ENCODE measurements at places on chromosomes 11 and 22. TPM values are rescaled to one million over a fixed set of nuclear protein-coding genes. Genes with fewer than 3 reads are reported as not detected.

The APOL1 gene
- 5.2 TPM for total RNA-seq

- no peak for DNase-seq
- no peak overlapping the region for H3K4me3 ChIP-seq
- no peaks in the 10 kb centered on the region for H3K36me3 ChIP-seq
- H3K27ac ChIP-seq, result no peak overlapping the region
Measured at GRCh38 chr11:7437696-7438095, 47.6 kb upstream of the OLFML1 start.

GRCh38 chr11:114192841-114193389, 103.3 kb upstream of the NNMT start:
- peaks cover 42% of the 10 kb centered on the region for H3K4me1 ChIP-seq
- DNase-seq, result no peak
- no peak overlapping the region for H3K27ac ChIP-seq
- no peaks in the 10 kb centered on the region for H3K27me3 ChIP-seq
- peaks cover 48% of the 10 kb centered on the region for H3K36me3 ChIP-seq
- no peak overlapping the region for H3K4me3 ChIP-seq

- no peaks in the 10 kb centered on the region for H3K36me3 ChIP-seq
- no peaks in the 10 kb centered on the region for H3K27me3 ChIP-seq
- H3K4me3 ChIP-seq, result no peak overlapping the region
- DNase-seq, result no peak
- H3K4me1 ChIP-seq, result no peaks in the 10 kb centered on the region
Measured at GRCh38 chr11:82703796-82704195, 29.9 kb downstream of the FAM181B start.

DNA sequence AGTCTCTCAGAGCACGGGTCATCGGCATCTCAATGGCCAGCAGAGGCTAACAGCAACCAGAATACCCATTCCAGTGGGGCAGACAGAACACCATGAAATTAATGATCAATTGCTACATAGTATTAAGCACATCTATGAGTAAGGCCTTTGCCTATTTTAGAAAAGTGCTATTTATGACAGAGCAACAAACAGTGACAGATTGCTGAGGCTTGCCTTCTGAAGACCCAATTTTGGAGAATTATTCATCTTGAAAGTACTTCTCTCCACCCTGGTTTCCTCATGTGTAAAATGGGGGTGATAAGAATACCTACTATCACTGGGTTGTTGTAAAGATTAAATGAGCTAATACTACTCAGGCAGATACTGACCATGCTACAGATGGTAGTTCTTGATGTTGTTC, 232.7 kb downstream of the TENM4 start:
- H3K4me1 ChIP-seq, result no peaks in the 10 kb centered on the region
- H3K27ac ChIP-seq, result no peak overlapping the region
- DNase-seq, result no peak
- no peak overlapping the region for H3K4me3 ChIP-seq

DNA sequence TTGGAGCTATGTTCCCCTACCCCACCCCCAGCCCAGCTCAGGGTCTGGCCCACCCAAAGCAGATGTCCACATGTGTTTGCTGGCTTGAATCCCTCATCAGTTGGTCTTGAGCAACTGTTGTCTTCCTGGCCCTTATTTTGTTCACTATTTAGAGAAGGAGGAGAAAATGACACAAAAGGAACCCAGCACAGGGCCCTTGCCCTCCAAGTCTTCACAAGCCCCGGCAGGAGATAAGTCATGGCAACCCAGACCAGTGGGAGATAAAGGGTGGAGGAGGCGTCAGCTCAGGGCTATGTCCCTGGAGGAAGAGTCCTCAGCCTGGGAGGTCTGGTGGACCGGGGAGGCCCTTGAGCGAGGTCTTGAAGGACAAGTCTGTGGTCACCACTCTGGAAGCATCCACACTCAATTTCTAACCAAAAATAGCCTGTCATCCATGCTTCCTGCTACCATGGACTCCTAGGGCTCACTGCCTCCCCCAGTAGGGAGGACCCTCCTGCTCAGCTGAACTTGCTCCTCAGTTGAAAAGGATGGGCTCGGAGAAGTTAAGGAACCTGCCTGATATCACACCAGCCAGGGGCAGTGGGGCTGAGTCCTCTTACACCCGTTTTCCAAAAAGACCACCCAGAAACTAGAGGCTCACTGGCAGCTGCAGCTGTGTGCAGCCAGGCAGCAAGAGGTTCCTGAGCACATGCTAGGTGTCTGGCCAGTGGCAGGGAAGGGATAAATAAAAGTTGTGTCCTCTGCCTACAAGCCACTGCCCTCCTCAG, 1.8 kb upstream of the RAB3IL1 start:
- H3K27ac ChIP-seq, result no peak overlapping the region
- no peak for DNase-seq

DNA sequence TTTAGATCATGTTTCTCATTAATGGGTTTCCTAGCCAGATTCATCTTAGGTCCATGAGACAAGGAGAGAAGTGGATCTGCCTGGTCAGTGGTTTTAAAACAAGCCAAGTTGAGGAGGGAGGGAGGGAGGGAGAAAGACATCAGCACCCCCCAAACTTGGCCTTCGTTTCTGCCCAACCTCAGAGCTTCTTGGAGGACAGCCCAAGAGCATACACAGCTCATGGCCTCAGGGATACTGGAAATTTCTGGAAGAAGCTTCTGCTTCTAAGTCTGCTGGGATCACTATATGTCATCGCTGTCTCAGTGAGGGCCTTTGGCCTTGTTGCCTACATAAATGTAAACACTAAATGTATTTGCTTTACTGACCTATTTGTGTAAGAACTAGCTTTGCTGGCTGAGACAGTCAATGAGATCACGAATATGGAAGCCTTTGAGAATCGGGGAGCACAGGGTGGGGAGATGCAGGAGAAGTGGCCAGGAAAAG, 375.1 kb downstream of the BUD13 start:
- no peaks in the 10 kb centered on the region for H3K36me3 ChIP-seq
- DNase-seq, result peak; percentile 88
- no peak overlapping the region for H3K4me3 ChIP-seq
- H3K27me3 ChIP-seq, result no peaks in the 10 kb centered on the region
- no peak overlapping the region for H3K27ac ChIP-seq

- H3K4me3 ChIP-seq, result no peak overlapping the region
- no peaks in the 10 kb centered on the region for H3K27me3 ChIP-seq
Measured at GRCh38 chr11:74023276-74023675, 14.4 kb upstream of the UCP3 start.

The IFITM10 gene
- not detected for total RNA-seq

The OR51L1 gene
- not detected for total RNA-seq

DNA sequence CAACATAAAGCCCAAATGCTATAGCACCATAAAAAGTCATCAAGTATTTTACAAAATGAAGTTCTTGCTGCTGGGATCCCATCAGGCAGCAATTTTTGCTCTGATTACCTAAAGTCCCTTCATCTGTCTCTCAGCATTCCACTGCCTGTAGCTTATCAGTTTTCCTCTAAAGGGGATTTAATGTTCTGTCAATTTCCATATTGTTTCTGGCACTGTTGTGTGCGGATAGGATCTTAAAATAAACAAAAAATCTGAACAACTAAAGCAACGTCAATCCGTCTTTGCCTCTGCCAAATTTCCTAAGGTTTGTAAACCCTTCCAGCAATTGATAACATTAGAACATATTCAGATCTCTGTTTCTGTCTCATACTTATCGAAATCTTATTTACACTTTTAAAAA, 1126.3 kb upstream of the RAG2 start:
- no peak overlapping the region for H3K4me3 ChIP-seq
- DNase-seq, result no peak
- no peak overlapping the region for H3K27ac ChIP-seq
- no peaks in the 10 kb centered on the region for H3K27me3 ChIP-seq
- H3K36me3 ChIP-seq, result no peaks in the 10 kb centered on the region

DNA sequence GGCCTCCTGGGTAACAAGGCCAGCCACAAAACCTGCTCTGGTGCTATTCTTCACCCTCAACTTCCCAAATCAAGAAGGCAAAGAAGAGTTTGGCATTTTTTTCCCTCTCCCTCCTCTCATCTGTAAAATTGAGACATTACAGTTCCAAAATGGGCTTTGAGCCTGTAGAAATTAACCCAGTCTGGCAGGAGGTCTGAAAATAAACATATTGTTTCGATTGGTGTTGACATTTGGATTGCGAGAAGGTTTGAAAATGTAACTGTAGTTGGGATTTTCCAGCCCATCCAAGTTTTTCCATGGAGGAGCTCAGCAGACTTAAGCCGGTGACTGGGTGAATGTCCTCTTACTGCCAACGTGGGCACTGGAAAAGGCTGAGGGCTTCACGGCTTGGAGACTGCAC, 35.0 kb upstream of the ALX4 start:
- no peak overlapping the region for H3K4me3 ChIP-seq
- H3K27me3 ChIP-seq, result peaks cover 11% of the 10 kb centered on the region
- DNase-seq, result no peak
- H3K36me3 ChIP-seq, result no peaks in the 10 kb centered on the region
- no peak overlapping the region for H3K27ac ChIP-seq

The KCNA4 gene
- not detected for total RNA-seq

DNA sequence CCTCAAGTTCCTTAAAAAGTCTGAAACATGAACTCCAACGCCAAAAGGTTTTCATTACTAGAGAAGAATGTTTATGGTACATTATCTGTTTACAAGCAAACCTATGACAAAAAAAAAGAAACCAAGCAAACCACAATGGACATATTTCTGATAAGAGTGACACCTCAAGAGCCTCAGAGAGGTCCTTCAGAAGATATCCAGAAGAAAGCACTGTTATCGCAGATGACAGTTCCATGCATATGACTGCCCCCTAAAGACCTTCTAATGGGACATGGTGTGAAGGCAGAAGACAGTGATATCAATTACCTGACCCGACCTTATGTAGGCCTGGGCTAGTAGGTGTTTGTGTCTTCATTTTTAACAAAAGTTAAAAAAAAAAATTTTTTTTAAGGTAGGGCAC, 3.1 kb downstream of the HDHD5 start:
- H3K36me3 ChIP-seq, result no peaks in the 10 kb centered on the region
- DNase-seq, result no peak
- peaks cover 74% of the 10 kb centered on the region for H3K4me1 ChIP-seq
- no peak overlapping the region for H3K4me3 ChIP-seq

The PDGFD gene
- 17.8 TPM for total RNA-seq

GRCh38 chr11:5476186-5476819, 12.2 kb upstream of the OR52D1 start:
- no peak overlapping the region for H3K4me3 ChIP-seq
- no peaks in the 10 kb centered on the region for H3K36me3 ChIP-seq
- no peak overlapping the region for H3K27ac ChIP-seq
- H3K27me3 ChIP-seq, result no peaks in the 10 kb centered on the region

- no peaks in the 10 kb centered on the region for H3K36me3 ChIP-seq
- no peak overlapping the region for H3K4me3 ChIP-seq
- no peak overlapping the region for H3K27ac ChIP-seq
- H3K4me1 ChIP-seq, result peaks cover 20% of the 10 kb centered on the region
Measured at GRCh38 chr11:119478711-119479285, 55.8 kb upstream of the THY1 start.

GRCh38 chr11:72807021-72807693, 7.1 kb upstream of the ATG16L2 start:
- DNase-seq, result no peak
- H3K27ac ChIP-seq, result peak overlapping the region; percentile 63
- peaks cover 14% of the 10 kb centered on the region for H3K36me3 ChIP-seq
- H3K4me3 ChIP-seq, result no peak overlapping the region
- H3K27me3 ChIP-seq, result no peaks in the 10 kb centered on the region
- peaks cover 35% of the 10 kb centered on the region for H3K4me1 ChIP-seq

- DNase-seq, result peak; percentile 14
- no peak overlapping the region for H3K4me3 ChIP-seq
- H3K36me3 ChIP-seq, result no peaks in the 10 kb centered on the region
- H3K27me3 ChIP-seq, result no peaks in the 10 kb centered on the region
Measured at GRCh38 chr11:25483915-25484635, 847.9 kb upstream of the ANO3 start.

DNA sequence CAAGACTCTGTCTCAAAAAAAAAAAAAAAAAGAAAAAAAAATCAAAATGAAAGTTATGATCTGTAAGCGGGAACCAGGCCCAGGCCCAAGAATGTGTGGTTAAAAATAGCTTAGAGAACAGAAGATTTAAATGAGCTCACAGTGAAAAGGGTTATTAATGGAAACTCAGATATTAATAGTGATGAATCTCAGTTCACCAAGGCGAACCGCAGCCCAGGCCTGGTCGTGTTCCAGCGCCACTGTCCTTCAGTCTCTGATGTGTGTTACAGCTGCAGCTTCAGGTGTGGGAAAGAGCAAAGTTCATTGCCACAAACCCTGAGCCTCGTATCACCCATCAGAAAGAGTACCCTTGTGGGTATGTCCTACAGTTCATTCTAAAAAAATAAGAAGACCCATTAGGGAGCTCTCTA, 107.1 kb downstream of the GAB2 start:
- H3K27me3 ChIP-seq, result no peaks in the 10 kb centered on the region
- peak; percentile 31 for DNase-seq
- no peak overlapping the region for H3K4me3 ChIP-seq
- no peaks in the 10 kb centered on the region for H3K36me3 ChIP-seq

The INPP5J gene
- total RNA-seq, result 9.1 TPM

The NUMA1 gene
- total RNA-seq, result 202 TPM

- H3K27me3 ChIP-seq, result no peaks in the 10 kb centered on the region
- H3K36me3 ChIP-seq, result no peaks in the 10 kb centered on the region
- no peak for DNase-seq
- H3K4me3 ChIP-seq, result no peak overlapping the region
- no peak overlapping the region for H3K27ac ChIP-seq
Measured at GRCh38 chr11:102251423-102251822, 65.9 kb upstream of the BIRC3 start.

The RFPL2 gene
- not detected for total RNA-seq

The RFPL3 gene
- not detected for total RNA-seq

DNA sequence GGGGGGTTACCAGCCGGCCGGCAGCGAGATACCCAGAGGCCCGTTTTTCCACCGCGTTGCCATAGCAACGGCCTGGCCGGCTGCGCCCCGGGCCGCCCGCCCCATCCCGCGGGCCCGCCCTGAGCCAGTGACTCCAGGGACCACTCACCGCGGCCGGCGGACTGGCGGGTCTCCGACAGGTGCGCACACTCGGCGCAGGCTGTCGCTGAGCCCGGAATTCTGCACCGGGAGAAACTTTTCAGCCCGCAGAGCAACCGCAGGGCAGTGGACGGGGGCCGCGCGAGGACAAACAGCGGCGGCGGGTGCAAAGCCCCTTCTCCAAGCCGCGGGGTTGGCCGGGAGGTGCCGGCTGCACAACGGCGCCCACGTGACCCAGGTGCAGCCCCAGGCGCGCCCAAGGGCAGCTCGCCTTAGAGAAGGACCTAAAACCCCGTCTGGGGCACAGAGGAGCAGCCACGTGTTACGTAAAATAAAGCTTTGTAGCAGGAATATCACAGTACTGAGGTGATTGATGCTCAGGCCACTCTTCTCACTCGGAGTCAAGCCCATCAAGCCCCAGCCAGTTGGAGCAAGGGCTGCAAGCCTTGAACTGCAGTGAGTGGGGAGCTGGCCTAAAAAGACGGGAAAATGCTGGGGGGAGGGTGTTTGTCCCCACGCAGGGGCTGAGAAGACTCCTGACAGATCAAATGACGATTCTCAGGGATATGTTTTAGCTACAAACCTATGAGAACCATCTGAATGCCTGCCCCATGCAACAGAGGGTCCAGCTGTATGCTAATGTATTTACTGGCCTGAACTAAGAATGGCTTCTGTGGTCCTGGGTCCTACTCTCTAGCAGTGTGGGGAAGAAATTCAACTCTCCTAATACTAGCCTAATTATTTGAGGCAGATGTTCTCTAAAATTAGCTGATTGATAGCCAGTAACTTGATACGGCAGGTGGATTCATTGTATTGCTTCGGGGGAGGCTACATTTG, at the start of gene STK33:
TSS of gene STK33 (minus strand) at position 294 of the 975 bp plus-strand sequence. CDS start 119,323 bp downstream, outside the sequence.
- peak; percentile 89 for DNase-seq
- no peaks in the 10 kb centered on the region for H3K27me3 ChIP-seq
- peak within 1 kb of the TSS; percentile 42 for H3K27ac ChIP-seq
- peaks cover 27% of the 10 kb centered on the region for H3K4me1 ChIP-seq

- no peak for DNase-seq
- H3K36me3 ChIP-seq, result no peaks in the 10 kb centered on the region
- no peaks in the 10 kb centered on the region for H3K4me1 ChIP-seq
Measured at GRCh38 chr22:22037740-22038139, 55.2 kb upstream of the TOP3B start.
